ENCODE measurements at places on chromosomes 16 and 17.

DNA sequence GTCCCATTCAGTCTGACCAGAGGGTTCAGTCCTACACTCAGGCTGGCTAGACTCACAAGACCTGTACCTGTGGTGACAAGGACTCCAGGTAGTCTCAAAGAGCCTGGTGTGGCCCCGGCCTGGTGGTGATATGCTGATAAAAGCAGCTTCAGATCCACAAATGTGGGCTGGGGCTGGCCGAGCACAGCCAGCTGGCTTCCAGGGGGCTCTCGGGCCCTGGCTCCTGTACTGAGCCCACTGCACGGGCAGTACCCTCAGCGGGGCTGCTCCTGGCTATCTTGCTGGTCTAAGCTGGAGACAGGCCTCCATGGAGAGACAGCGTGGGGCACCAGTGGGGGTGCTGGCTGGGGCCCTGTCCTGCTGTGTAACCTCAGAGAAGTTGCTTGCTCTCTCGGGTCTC, 4.3 kb downstream of the SMIM5 start:
- no peak for DNase-seq

DNA sequence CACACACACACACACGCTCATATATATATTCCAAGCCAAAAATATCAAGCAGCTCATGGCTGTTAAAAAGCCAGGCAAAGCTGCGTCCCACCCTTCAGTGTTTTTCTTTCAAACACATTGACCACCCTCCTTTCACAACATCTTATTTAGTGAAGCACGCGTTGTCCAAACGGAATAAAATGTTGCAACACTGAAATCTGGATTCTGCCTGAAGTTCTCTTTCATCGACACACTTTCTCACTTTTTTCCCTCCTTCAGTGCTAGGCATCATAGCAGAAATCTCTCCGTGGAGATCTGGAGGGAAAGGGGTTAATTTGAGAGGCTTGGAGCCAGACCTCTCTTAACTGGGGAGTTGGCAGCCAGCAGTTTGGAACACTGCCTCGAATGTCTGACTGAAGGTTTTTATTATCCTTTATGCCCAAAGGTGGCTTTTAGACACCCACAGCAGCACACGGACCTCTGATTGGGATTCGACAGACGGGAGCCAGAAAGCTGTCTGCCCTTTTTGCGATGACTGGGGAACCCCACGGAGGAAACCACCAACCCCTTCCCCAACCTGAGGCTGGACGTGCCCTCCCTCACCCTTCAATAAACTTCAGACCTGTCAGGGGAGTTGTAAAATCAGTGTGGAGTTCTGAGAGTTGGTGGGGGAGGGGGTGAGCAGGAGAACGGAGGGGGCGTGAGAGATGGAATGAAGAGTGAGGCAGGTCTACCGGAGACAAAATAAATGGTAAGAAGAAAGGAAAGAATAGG, 833.6 kb upstream of the SOX9 start:
- no peak for DNase-seq

- DNase-seq, result no peak
These were observed 202.0 kb downstream of the C16orf78 start for GRCh38 chr16:49575346-49576172.

GRCh38 chr16:75216127-75216526, 2.7 kb upstream of the CTRB1 start:
- DNase-seq, result no peak

GRCh38 chr17:65122836-65123756, 14.1 kb upstream of the RGS9 start:
- DNase-seq, result peak; percentile 80

GRCh38 chr17:60840456-60840855, 162.8 kb downstream of the BCAS3 start:
- DNase-seq, result no peak

GRCh38 chr16:3216263-3216640, 18.7 kb downstream of the ZNF200 start:
- no peak for DNase-seq

- DNase-seq, result no peak
These were observed 3.0 kb downstream of the TNK1 start for GRCh38 chr17:7383742-7384488.

DNA sequence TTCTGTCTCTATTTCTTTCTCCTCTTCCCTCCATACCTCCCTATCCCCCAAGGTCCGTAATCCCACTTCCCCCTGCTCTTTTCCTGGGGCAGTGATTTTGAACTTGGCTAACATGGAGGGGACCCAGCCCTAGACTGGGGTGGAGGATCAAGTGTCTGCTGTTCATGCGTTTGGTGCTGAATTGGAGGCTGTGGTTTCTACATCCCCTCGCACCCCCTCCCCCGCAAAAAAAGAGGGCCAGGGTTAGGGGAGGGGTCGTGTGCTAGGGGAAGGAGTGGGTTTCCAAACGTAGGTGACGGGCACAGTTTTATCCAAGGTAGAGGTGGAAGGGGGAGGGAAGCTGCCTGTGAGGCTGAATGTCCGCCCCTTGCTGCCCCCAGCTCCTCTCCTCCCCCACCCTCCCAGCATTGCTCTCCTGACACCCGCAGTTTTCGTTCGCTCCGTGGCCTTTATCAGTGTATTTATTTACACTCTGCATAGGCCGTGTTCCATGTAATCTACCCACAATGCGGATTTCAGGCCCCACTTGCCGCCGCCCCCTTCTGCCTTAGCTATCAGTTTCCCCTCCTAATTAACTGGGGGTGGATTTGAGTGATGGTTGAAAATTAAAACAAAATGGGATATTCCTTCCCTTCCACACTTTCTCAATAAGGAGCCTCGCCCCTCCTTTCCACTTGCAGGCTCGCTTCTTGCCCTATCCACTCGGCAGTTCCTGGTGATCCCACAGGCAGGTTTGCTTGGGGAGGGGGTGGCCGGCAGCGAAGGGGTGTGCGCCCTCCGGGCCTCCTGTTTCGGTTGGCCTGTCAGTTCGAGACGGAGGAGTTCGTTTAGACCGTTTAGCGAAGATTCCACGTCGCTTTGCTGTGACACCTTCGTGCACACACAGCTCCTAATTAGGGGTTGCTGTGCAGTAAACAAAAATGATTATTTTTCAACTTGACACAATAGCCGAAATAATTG, 2.0 kb downstream of the GNAO1 start:
- no peak for DNase-seq

DNA sequence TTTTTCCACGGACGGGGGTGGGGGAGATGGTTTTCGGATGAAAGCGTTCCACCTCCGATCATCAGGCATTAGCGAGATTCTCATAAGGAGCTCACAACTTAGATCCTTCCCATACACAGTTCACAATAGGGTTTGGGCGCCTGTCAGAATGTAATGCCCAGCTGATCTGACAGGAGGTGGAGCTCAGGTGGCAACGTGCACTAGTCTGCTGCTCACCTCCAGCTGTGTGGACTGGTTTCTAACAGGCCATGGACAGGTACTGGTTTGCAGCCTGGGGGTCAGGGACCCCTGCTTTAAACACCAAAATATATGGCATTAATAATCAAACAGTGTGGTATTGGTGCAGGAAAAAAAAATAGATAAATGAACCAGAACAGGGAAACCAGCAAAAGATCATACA, 157.5 kb upstream of the NLRP1 start:
- no peak for DNase-seq

- no peak for DNase-seq
These were observed 21.2 kb downstream of the CRISPLD2 start for GRCh38 chr16:84840687-84841627.

DNA sequence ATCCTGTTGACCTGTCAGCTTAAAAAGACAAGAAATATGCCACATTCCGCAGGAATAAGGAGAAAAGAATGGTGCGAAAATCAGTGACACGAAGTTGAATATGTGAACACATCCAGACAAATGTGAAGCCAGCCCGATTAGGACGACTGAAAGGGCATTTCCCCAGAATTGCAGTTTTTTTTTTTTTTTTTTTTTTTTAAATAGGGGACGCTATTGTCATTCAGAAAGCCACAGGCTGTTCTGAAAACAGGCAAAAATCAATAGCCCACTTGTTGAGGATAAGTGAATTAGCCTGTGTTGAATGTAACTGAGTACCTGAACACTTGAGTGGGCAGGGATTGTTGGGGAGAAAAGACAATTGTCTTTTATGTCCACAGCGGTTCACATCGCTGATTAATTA, 507.1 kb downstream of the WWOX start:
- peak; percentile 15 for DNase-seq

DNA sequence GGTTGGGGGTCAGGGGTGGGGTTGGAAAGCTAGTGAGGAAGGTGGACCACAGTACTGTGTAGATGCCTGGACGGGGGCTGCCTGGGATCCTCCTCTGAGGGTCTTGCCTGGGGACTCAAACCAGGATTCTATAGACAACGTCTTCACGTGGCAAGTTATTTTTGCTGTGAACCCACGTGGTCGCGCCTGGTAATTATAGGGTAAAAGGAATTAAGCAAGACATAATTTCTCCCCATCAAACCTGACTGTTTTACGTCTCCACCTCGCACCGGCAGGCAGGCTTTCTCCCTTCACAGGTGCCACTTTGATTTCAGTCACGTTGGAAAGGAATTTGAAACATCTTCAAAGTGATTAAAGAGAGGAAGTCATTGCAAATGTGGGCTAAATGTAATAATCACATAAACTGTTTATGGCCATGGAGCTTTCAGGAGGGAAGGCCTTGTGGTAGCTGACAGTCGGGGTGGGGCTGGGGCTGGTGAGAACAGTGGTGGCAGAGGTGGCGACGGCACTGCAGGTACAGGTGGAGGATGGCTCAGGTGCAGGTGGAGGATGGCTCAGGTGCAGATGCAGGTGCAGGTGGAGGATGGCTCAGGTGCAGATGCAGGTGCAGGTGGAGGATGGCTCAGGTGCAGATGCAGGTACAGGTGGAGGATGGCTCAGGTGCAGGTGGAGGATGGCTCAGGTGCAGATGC, 197.1 kb upstream of the NLRP1 start:
- no peak for DNase-seq

DNA sequence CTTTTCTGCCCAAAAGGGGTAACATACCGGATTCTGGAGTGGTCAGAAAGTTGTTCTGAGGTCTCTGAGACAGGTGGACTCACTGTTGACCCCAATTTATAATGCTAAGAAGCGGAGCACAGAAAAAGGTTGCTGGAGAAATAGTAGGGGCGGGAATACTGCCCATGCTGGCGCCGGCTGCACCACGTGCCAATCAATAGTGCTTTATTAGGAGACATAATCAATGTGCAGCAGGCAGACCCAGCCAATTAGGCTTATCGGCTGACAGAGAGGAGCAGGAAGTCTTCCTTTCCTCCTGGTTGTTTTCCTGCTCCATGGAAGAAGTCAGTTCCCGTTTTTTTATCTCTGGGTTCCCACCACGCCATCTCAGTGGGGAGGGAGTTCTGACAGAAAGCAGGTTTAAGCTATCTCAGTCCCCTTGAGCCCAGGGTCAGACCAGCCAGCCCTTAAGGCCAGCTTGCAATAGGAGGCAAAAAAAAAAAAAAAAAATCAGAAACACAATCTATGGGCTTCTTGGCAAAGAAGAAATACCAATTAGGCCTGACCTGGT, 68.2 kb upstream of the IRX6 start:
- no peak for DNase-seq

DNA sequence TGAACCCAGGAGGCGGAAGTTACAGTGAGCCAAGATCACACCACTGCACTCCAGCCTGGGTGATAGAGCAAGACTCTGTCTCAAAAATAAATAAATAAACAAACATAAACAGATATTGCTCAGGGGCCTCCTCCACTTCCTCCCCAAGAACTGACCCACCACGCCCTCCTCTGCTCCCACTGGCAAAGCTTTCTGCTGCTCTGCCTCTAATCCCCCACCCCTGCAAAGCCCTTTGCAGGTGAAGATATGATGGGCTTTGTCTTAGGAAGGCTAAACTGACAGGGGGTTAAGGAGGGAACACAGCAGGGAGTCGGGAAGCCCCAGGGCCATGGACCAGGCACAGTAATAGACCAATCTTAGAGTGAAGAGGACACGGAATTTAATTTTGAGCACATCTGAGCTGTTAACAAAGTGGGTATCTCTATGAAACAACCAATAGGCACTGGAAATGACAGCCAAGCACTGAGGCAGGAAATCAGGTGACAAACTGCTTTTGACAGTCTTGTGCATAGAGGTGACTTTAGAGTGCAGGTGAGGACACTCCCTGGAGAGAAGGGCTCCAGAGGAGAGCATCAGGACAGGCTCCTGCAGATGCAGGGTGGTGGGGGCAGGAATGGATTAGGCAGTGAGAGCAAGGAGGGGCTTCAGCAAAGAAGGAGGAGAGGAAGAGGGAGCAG, 6.4 kb upstream of the CD300LD start:
- DNase-seq, result no peak

DNA sequence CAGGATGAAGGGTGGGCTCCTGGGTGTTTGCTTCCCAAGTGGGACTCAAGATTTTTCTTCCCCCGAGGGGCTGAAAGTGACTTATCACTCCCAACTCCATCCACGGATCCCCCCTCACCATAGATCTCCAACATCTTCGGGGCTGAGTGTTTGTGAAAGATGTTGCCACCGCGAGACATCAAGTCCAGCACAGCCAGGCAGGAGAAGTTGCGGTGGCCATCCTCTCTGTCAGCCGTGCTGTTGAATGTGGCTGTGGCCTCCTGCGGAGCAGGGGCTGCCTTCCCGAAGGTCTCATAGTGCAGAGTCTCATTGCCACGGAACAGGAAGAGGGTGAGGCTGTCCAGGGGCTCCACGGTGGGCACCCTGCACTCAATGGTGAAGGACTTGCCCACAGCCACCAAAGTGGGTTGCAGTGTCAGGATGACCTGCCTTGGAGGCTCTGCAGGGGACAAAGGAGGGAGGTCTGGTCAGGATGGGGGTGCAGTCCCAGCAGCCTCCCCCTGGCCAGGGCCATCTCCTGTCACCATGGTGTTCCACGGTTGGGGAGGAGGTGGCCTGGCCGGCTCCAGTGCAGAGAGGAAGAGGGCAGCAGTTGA, 5.5 kb downstream of the PRR29 start:
- DNase-seq, result no peak

GRCh38 chr16:56228476-56228875, 37.2 kb downstream of the GNAO1 start:
- DNase-seq, result no peak

GRCh38 chr17:35089586-35090296, 26.2 kb upstream of the RFFL start:
- no peak for DNase-seq

- no peak for DNase-seq
These were observed 15.8 kb upstream of the AGRP start for GRCh38 chr16:67499106-67499505.

- DNase-seq, result no peak
These were observed 737 bp downstream of the OTOP3 start for GRCh38 chr17:74936470-74936799.

DNA sequence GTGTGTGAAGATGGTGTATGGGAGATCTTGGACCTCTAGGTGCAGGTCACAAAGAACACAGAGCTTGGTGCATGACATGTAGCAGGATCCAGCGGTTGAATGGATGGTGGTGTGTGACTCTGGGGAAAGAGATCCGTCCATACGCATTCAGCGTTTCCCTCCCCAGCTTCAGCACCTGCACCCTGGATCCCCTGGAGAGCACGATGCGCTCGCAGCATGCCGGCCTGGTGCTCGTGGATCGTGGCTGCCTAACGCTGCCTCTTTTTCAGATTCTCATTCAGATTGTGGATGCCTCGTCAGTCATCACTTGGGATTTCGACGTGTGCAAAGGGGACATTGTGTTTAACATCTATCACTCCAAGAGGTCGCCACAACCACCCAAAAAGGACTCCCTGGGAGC, 70.9 kb downstream of the SEC14L1 start:
- DNase-seq, result no peak
